Dorsolateral prefrontal cortex (tissue), 122 donors: ENCODE measurements at places on chromosomes 4 and X. TPM values are rescaled to one million over a fixed set of nuclear protein-coding genes. Genes with fewer than 3 reads are reported as not detected.

The F11 gene
- total RNA-seq, result 0.83 TPM

The USP27X gene
- total RNA-seq, result 15.1 TPM

The TMEM128 gene
- 15.2 TPM for total RNA-seq

The PCDH10 gene
- total RNA-seq, result 88.6 TPM

The SGMS2 gene
- total RNA-seq, result 3.7 TPM

The LRP2BP gene
- total RNA-seq, result 13.6 TPM

The ARHGAP6 gene
- total RNA-seq, result 2.2 TPM

The CCDC158 gene
- total RNA-seq, result 2.0 TPM

The SPIN3 gene
- 36.0 TPM for total RNA-seq

The CD38 gene
- total RNA-seq, result 18.0 TPM

The GDPD2 gene
- 3.7 TPM for total RNA-seq

The SPINK2 gene
- not detected for total RNA-seq

The CLDN34 gene
- total RNA-seq, result 0.66 TPM

The DCX gene
- 16.9 TPM for total RNA-seq

The RAB33A gene
- 27.9 TPM for total RNA-seq

DNA sequence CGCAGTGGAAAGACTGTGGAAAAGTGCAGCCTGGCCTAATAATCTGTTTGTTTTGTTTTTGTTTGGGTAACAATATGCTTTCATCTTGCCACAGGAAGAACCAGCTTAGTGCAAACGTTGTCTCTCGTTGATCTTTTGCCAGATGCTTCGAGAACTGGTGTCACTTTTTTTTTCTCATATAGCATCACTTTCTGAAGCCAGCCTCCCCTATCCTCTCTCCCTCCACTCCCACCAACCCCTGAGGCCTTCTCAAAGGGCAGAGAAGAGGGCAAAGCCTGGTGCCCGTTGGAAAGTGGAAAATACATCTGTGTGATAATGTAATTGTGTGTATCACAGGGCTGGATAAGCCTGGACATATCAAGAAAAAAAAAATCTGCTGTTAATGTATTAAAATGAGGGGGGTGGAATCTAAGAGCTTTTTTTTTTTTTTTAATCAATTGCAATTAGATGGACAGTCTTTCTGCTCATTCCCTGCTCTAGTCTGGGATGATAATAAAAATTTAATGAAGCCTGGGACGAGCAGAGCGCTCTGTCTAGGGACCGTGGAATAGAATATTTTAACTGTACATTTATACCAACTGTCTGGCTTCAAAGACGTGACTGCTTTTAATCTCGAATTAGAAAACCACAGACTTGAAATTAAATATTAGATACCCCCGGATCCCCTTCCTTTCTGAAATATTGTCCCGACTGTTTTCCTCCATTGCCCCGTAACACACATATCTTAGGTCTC, 8.1 kb downstream of the POU4F2 start:
- DNase-seq, result no peak

- DNase-seq, result peak; percentile 67
Observed at GRCh38 chr4:81565142-81565870, 93.6 kb upstream of the RASGEF1B start.

DNA sequence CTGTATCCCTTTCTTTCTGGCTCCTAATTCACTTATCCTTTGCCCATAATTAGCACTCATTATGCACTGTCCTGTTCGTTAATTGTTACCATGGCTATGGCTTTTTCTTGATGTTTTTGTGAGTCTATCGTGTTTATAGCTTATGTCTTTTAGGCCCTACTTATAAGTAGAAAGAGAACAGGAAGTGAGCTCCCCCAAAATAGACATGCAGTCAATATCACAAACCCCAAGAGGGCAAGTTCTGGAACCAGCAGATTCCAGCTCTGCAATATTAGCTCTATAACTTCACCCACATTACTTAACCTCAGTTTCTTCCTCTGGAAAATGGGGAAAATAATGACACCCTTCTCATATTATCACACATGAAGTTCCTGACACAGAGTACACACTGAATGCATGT, 7.4 kb upstream of the HS3ST1 start:
- no peak for DNase-seq

DNA sequence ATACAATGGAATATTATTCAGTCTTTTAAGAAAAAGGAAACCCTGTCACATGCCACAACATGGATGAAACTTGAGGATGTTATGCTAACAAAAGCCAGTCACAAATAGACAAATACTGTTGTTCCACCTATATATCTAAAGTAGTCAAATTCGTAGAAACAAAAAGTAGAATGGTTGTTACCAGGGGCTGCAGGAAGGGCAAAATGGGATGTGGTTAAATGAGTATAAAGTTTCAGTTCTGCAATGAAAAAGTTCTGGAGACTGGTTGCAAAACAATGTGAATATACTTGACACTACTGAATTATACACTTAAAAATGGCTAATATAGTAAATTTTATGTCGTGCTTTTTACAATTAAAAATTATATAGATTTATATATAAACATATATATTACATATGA, 12.2 kb downstream of the SPOCK3 start:
- DNase-seq, result no peak

DNA sequence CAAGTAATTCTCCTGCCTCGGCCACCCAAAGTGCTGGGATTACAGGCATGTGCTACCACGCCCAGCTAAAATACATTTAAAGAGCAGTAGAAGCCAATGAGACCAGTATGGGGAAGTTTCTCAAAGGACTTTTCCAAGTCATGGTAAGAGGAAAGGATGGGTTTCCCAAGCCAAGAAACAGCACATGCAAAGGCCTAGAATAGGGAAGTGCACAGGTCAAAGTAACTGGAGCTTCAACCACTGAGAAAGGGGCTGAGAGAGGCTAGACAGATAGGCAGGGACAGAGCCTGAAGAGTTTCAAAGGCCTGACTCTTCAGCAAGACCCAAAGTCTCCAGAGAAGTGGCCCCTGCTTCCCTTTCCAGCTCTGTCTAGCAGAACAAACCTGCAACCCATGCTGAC, 162.1 kb downstream of the CORIN start:
- no peak for DNase-seq

DNA sequence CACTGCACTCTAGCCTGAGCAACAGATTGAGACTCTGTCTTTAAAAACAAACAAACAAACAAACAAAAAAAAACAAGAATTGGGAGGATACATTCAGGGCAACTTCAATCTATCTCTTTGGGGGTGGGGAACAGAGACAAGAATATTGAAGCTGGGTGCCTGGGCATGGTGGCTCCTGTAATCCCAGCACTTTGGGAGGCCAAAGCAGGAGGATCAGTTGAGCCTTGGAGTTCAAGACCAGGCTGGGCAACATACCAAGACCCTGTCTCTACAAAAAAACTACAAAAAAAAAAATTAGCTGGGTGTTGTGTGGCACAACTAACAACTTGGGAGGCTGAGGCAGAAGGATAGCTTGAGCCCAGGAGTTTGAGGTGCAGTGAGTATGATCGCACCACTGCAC, 1.2 kb downstream of the LETM1 start:
- no peak for DNase-seq

GRCh38 chr4:55884093-55884850, 30.8 kb downstream of the EXOC1 start:
- no peak for DNase-seq

GRCh38 chr4:124946696-124947095, 234.2 kb upstream of the ANKRD50 start:
- DNase-seq, result no peak

- no peak for DNase-seq
Observed at GRCh38 chrX:39645178-39645895, 452.4 kb downstream of the BCOR start.

DNA sequence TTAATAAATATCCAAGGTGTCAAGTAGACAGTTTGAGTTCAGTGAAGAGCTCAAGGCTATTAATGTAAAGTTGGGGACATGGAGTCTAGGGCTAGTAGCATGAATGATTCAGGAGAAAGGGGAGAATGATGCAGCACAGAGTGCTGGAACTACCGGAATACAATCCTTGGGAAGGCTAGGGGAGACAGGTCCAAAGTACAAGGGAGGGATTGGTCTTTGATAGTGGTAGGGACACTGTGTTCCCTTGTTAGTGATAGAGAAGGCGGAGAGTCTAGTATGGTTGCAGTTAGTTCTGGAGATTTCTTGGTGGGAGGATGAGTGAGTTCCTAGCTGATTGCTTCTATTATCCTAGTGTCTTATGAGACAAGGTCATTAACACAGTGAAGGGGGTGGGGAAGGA, 8.7 kb downstream of the GCNA start:
- DNase-seq, result no peak

GRCh38 chrX:1336948-1337779, 579 bp downstream of the IL3RA start:
- DNase-seq, result no peak

- DNase-seq, result no peak
Observed at GRCh38 chr4:41430792-41431191, 107.2 kb upstream of the LIMCH1 start.

- no peak for DNase-seq
Observed at GRCh38 chr4:165718660-165719059, 154.4 kb upstream of the TLL1 start.

DNA sequence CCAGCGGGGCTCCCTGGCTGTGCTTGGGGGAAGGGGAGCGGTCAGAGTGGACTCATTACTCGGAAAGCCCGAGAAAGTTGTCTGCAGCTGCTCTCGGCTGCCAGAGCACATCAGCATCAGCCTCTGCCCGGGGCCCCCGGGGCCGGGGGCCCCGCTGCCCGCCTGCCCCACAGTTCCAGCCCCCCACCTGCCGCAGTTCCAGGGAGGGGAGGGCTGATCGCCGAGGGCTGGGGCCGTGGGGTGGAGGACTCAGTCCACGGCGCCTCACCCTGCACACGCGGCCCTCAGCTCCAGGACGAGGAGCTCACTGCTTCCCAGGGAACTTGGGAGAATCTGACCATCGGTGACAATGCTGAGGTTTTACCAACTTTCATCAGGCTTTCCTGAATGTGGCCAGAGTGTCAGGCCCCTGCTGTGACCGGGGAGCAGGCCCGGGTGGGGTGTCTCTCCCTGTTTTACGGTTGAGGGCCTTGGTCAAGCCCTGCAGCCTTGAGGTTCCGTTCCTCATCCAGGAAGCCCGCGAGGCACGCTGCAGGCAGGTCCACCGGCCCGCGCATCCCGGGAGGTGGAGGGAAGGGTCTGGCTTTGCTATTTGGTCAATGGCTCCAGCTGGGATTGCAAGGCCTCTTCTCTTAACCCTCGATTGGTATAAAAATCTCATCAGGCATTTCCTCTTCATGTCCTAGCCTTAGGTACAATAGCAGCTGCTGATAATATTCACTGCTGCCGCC, 57.2 kb downstream of the CPZ start:
- DNase-seq, result no peak

DNA sequence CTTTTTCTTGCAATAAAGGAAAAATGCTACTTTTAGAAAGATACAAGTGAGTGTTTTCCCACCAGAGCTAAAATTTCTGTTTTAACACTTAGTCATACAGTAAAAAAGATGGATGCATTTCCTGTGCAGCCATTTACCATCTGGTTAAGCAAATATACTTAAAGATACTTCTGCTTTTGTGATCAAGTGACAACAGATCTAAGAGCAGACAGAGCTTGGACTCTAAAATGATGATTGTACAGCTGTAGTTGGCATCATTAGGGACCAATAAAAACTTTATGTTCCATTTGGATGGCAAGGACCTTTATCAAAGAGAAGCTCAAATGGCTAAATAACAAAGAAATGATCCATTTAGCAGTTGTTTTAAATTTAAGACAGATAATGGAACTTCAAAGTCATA, 270.8 kb downstream of the FSTL5 start:
- no peak for DNase-seq

- no peak for DNase-seq
Observed at GRCh38 chr4:138939960-138940359, 75.6 kb upstream of the NOCT start.

DNA sequence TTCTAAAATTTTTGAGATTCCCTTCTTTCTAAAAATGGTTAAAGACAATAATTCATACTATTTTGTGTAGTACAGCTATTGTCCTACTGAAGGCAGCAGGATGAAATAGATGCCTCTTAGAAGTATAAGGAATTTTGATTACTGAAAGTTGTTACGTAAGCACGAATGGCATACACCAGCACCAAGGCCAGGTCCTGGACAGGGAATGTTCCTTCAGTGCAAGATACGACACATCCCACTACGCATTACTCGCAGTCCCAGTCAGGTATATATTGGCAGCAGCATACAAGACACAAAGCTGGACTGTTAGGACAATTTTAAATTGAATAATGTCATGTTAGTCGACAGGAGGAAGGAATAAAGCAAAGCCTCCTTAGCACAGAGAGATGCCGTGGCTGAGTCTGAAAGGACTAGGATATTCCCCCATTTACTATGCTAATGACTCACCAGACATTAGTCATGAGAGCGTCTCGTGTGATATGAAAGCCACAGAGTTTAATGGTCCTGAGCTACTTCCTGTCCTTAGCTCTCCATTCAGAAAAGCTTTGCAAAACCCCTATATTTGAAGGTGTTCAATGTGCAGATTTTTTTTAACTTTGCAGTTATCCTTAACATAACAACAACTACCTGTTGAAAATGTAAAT, 504.3 kb downstream of the FAM133A start:
- no peak for DNase-seq

DNA sequence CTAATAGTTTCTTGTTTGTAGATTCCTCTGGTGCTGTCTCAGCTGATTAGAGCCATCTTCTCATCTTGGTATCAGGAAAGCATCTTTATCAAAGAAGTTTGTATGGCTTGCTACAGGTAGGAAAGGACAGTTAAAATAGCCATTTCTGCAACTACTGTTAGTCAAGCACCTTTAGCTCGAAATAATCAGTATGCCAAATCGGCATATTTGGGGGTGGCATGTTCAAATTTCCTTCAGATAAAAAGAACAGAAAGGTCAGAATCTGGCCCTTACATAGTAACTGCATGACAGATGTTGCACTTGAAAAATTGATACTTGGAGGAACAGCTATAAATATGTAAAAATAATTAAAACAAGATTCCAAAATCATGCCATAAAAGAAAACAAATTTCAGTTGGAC, 4.8 kb downstream of the C4orf46 start:
- no peak for DNase-seq

DNA sequence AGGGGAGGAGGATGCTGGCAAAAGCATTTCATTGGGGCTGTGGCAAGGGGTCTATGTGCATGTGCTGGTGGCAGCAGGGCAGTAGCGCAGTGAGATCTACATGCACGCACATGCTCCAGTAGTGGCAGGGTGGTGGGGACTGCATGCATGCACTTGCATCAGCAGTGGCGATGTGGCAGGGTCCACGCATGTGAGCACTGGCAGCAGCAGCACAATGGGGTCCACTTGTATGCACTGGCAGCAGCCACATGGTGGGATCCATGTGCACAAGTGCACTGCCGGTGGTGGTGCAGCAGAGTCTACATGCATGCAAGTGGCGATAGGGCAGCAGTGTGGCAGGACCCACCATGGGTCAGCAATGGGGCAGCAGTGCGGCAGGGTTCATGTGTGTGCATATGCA, 233.1 kb downstream of the THOC2 start:
- DNase-seq, result no peak

DNA sequence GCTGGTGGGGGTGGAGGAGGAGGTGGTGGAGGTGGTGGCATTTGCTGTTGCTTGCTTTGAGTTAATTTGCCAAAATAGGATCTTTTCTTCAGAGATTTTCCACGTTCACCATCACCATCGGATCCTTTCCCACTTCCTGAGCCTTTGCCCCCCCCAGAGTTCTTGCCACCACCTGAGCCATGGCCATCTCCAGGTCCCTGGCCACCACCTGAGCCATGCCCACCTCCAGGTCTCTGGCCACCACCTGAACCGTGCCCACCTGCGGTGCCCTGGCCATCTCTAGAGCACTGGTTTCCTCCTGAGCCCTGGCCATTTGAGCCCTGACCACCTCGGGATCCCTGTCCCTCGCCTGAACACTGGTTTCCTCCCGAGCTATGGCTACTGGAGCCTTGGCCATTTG, 1.9 kb downstream of the IRS4 start:
- DNase-seq, result no peak

- DNase-seq, result no peak
Observed at GRCh38 chr4:75037252-75037651, 104.3 kb downstream of the PARM1 start.

- DNase-seq, result no peak
Observed at GRCh38 chrX:70353514-70353913, 63.6 kb downstream of the KIF4A start.
